ENCODE measurements at places on chromosomes 4 and X.

DNA sequence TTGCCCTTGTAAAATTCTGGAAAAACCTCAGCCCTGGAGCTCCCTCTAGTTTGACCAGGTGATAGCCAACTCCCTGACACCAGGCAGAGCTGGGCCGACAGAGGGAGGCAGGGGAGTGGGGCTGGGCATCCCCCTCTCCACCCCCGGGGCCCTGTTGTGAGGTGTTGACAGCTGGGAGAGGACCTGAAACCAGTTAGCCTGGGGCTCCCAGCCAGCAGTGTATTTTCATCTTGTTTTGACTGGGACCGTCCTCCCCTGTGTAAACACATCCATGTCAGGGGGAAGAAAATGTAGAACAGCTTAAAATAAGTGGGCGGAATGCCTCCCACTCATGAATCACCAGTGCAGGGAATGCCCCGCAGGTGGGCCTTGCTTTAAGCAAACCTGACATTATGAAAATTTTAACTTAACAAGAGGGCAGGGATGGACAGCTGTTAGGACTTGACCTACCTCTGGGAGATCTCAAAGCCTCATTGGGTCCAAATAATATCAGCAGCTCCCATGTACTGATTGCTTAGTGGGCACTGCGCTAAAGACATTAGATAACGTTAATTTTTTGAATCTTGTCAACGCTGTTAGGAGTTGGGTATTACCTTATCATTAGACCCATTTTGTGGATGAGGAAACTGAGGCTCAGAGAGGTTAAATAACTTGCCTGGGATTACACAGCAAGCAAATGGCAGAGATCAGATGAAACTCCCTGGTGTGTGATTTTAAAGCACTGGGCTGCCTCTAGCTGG lies 45.9 kb downstream of the TSC22D3 start:
- no peak for DNase-seq

DNA sequence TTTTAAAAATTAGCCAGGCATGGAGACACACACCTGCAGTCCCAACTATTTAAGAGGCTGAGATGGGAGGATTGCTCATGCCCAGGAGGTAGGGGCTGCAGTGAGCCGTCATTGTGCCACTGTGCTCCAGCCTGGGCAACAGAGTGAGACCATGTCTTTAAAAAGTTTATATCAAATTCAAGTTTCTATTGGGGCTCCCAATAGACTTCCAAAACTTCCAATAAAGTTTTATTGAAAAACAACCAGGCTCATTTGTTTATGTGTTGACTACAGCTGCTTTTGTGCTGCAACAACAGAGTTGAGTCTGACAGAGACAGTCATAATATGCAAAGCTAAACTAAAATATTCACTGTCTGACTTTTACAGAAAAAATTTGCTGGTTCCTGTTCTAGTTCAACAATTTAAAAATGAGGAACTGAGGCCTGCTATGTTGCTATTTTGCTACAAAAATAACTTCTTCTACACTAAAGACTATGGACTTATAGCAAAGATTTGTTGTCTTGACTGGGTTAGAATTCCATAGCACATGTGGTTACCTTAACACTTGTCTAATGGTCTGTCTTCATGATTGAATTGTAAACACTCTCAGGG lies 63.3 kb upstream of the RELL1 start:
- no peak for DNase-seq

- DNase-seq: no peak
Measured at GRCh38 chrX:149453906-149454822, 50.9 kb downstream of the IDS start.

DNA sequence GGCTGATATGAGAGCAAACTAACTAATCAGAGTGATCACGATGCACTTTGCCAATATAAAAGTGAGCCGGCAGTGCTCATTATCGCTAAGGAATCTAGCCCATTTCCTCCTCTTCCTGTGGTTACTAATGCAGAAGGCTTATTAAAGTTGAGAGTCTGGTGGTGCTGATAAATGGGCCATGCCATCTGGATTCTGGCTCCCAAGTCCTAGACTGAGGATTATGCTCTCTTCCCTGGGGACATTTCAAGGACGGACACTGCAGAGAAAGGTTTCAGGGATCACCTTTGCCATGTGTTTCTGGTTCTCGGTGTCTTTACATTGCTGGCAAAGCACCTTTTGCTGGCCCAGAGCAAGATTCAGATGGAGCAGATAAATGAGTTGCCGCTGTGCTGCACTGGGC lies 85.3 kb downstream of the RTL5 start:
- no peak for DNase-seq

DNA sequence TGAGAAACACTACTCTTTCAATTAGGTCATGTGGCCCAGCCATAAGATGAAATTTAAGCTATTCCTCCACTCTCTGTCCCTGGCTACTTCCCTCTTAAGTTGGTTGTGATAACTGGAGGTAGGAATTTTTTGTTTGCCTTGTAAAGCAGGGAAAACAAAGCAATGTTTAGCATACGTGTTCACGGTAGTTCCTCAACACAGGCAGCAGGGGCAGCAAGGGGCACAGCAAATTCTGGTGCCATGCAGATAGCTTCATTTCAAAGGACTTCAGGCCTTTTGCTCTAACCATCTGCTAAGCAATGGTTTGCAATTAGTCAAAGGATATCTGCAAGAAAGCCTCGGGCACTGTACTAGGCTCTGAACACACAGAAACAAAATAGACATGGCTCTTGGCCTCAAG lies 330.2 kb downstream of the ZIC3 start:
- no peak for DNase-seq

Measured in kidney (tissue), 22 donors.